ENCODE measurements at places on chromosomes 1 and 21.
A peak's percentile ranks its signal among the peaks of the same experiment; 100 is the strongest.

DNA sequence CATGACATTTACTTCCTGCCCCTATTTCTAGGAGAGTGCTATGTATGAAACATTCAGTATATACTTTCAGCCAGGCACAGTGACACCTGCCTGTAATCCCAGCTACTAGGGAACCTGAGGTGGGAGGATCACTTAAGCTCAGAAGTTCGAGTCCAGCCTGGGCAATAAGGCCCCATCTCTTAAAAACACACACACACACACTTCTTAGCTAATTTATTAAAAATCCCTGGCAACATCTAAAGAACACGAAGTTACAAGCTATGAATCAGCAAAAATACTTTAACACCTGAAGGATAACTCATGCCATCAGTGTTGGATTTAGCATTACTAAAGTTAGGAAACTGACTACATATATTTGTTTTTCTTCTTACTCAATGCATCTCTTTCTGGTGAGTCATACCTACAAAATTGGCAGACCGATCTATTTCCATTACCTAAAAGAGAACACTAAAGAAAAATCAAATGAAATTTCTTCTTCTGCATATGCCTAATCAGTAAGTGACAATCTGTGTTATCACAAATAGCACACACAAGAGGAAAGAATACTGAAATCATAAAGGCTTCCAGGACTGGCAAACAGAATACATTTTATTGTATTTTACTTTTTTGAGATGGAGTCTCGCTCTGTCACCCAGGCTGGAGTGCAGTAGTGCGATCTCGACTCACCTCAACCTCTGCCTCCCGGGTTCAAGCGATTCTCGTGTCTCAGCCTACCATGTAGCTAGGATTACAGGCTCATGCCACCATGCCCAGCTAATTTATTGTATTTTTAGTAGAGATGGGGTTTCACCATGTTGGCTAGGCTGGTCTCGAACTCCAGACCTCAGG lies 41.4 kb downstream of the RNF115 start:
- DNase-seq, result no peak

GRCh38 chr1:205391386-205391785 lies 30.5 kb downstream of the LEMD1 start:
- DNase-seq, result no peak

- DNase-seq, result no peak
Observed at GRCh38 chr1:67683316-67683715, 1.7 kb upstream of the GADD45A start.

GRCh38 chr21:14889080-14889810 lies 175.6 kb downstream of the NRIP1 start:
- DNase-seq, result no peak

DNA sequence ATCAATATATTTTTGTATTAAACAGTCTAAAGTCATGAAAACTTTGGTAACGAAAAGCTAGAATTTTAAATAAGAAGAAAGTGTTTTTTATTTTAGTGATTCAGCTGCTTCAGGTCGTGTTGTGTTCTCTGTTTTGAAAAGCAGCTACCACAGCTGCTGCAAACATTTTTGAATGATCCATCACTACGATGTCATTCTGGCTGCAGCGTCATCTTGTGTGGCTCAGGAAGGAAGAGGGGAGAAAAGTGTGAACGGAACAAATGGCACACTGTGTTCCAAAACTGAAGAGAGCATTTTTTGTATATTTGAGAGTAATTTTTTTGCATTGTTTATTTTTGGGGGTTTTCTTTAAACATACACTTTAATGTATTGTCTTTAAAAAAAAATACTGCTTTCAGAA lies 323.0 kb upstream of the ADGRL2 start:
- DNase-seq, result no peak

- no peak for DNase-seq
Observed at GRCh38 chr1:110707232-110707631, 32.5 kb upstream of the KCNA3 start.

GRCh38 chr1:15724949-15725880 lies 10.8 kb upstream of the SLC25A34 start:
- no peak for DNase-seq

DNA sequence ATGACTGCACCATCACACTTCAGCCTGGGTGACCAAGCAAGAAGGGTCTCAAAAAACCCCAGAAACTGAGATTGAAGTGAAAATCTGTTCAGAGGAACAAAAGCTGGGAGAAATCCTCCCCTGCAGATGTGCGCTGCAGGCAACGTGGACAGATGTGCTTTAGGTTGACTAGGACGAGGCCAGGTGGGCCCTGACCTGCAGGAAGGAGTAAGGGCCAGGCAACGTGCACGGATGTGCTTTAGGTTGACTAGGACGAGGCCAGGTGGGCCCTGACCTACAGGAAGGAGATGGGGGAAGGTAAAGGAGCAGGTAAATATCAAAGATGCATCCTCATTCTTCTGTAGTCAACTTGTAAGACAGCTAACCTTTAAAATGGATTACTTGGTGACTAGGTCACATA lies 2.5 kb upstream of the KRTAP12-1 start:
- no peak for DNase-seq

GRCh38 chr1:161989786-161990185 lies 33.9 kb downstream of the OLFML2B start:
- DNase-seq, result no peak

DNA sequence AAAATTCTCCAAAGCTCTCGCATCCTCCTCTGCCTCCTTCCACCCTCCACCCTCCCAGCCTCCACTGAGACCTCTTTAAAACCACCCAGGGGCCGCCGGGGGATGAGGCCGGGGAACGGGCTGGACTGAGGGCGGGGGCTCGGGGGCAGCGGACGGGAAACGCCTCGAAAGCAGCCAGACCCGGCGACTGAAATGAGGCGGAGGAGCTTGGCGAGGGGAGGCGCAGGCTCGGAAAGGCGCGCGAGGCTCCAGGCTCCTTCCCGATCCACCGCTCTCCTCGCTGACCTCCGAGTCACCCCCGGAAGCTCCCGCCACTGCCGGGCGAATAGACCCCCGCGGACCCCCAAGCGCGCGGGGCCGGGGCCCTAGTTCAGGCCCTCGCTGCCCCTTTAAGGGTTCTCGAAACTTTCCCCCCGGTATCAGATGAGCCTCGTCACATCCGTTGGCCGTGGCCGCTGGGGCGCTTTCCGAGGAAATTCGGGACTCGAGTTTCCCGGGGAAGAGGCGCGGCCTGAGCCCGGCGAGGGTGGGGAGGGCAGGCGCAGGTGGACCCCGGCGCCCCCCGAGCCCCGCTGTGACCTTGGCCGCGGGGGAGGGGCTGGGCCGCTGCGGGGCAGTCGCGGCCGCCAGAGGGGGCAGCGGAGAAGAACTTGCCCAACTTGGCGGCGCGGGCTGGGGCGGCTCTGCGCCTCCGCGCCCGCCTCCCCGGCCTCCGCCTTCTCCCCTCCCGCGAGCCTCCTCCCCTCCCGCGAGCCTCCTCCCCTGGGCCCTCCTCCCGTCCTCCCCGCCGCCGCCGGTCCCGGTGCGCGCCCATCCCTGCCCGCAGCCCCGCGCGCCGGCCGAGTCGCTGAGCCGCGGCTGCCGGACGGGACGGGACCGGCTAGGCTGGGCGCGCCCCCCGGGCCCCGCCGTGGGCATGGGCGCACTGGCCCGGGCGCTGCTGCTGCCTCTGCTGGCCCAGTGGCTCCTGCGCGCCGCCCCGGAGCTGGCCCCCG lies at the start of gene BACE2:
TSS of gene BACE2 (plus strand) at position 813 of the 995 bp plus-strand sequence. CDS start at position 917, 104 bp downstream.
- no peak for DNase-seq

DNA sequence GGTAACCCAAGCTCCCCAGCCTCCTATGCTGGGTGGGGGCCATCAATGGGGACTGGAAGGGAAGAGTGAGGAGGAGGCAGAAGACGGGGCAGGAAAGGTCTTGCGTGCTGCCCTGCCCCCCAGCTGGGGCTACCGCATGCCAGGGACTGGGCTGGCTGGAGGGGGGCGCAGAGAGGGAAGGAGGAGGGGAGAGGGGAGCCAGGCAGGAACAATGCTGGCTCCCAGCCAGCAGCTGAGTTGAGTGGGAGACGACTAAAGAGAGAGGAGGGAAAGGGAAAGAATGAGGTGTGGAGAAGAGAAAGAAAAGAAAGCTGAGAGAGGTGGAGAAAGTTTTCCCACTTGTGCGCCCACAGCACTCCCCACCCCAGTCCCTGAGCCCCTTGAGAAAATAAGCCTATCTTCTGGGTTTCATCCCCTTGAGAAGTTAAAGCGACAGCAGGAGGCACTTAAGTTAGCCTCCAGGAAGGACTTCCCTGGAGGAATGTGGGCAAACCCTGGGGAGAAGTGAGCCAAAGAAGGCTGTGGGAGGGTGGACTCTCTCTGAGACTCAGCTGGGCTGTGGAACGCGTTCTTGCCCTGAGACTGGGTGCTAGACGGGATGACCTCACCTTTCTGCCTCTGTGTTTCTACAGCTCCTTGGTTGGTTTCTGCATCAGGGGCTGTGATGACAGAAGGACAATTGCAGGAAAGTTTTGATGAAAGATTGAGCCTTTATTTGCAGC lies 12.9 kb upstream of the NES start:
- DNase-seq, result no peak

DNA sequence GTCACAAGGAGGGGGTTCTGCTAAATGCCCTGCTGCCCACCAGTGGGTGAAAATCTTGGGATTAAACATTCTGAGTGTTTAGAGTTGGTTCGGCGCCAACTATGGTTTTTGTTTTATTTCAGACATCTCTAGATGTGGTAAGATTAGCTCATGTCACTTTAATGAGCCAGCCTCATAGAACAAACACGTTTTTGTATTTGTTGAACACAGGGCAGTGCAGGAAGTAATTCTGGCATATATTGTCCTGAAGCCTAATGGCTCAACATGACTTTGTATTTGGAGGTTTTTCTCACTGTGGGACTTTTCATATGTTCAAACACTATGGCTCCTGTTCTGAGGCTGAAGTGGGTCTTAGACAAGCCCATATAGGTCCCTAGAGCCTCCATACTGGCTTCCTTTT lies 107.8 kb downstream of the NGF start:
- no peak for DNase-seq

GRCh38 chr1:8422510-8423268 lies 104.8 kb downstream of the SLC45A1 start:
- DNase-seq, result no peak

GRCh38 chr21:20997636-20998455 lies at the start of gene NCAM2:
Gene NCAM2 (plus strand): TSS chr21:20998409.
- DNase-seq, result peak; percentile 49

DNA sequence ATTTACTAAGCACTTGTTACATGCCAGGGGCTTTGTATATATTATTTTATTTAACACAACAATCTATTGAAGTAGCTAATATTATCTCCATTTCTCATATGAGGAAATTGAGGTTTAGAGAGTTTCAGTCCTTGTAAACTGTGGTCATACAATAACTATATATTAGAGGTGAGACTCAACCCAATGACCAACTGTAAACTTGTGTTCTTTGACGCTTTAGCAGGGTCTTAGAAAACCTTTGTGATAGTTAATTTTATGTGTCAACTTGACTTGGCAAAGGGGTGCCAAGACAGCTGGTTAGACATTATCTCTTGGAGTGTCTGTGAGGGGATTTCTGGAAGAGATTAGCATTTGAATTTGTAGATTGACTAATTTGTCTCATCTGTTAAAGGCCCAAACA lies 252.4 kb upstream of the B3GALT2 start:
- no peak for DNase-seq

GRCh38 chr1:19477284-19478249 lies 7.8 kb downstream of the CAPZB start:
- peak; percentile 33 for DNase-seq

- no peak for DNase-seq
Observed at GRCh38 chr1:117902944-117903343, 26.5 kb downstream of the GDAP2 start.

All from CD4-positive, alpha-beta T cell treated with Interleukin-15 for 4 hours (primary cell).